ENCODE measurements at places on chromosomes 2 and 18.

- no peak for DNase-seq
Measured at GRCh38 chr2:150608341-150608740, 120.9 kb upstream of the RND3 start.

GRCh38 chr18:48902023-48902855 is 48.5 kb downstream of the SMAD7 start:
- DNase-seq, result peak; percentile 80

- no peak for DNase-seq
Measured at GRCh38 chr2:479031-479430, 191.1 kb upstream of the ALKAL2 start.

GRCh38 chr18:13216092-13216582 is 2.4 kb upstream of the LDLRAD4 start:
- DNase-seq, result peak; percentile 56

DNA sequence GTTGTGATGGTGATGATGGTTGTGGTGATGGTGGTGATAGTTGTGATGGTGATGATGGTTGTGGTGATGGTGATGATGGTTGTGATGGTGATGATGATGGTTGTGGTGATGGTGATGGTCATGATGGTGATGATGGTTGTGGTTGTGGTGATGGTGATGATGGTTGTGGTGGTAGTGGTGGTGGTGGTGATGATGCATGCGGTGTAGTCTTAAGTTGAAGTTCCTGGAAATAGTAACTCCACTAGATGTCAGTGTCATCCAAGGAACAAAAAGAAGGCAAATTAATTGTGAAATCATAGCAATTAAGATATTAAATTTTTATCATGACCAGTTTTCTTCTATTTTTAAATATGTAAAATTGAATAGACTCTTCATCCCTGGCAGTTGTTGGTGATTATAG is 309.2 kb downstream of the AGAP1 start:
- no peak for DNase-seq

GRCh38 chr2:11319939-11320338 is 24.5 kb downstream of the ROCK2 start:
- no peak for DNase-seq

- no peak for DNase-seq
Measured at GRCh38 chr2:221908518-221908917, 336.4 kb upstream of the EPHA4 start.

DNA sequence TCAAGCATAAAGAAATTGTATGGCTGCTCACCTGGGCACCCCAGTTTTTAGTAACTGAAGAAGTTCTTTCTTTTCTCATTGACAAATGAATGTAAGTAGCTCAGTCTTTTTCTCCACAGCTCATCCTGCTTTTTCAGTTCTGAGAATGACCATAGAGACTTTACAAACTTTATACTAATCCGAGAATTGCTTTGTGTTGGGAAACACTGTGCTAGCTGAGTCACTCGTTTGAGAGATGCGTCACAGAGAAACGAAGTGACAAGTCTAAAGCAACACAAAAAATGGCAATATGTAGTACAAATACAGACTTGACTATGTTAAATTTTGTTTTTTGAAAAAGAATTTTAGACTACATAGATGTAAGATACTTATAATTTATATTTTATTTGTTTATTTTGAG is 9.0 kb downstream of the LRRTM4 start:
- no peak for DNase-seq

DNA sequence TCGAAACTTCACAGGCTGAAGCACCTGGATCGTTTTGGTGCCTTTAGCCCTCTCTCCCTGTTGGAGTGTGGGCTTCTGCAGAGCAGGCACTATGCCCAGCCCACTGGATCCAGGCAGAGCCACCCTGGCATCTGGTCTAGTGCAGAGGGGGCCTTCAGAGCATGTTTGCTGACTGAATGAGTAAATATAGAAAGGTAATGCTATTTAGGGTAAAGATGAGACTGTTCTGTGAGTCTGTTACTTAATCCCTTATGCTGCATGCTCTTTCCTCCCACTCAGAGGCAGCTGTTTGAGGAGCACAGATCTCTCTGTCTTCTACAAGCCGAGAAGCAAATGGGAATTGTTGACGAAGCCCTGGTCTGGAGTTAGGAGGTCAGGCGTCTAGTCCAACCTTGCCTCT is 130.2 kb downstream of the RGPD3 start:
- no peak for DNase-seq

- DNase-seq, result no peak
Measured at GRCh38 chr2:71071681-71072398, 3.4 kb downstream of the NAGK start.
